ENCODE measurements at places on chromosomes 4 and X. TPM values are rescaled to one million over a fixed set of nuclear protein-coding genes. Genes with fewer than 3 reads are reported as not detected.

ENPEP gene
- total RNA-seq: not detected

CENPE gene
- 17.3 TPM for total RNA-seq

SMIM10 gene
- total RNA-seq: not detected

ASMT gene
- not detected for total RNA-seq

GRPEL1 gene
- total RNA-seq: 74.5 TPM

RASGEF1B gene
- 1.4 TPM for total RNA-seq

MTMR8 gene
- 0.46 TPM for total RNA-seq

POU4F2 gene
- total RNA-seq: not detected

SPARCL1 gene
- total RNA-seq: not detected

CFAP99 gene
- 1.3 TPM for total RNA-seq

UGT8 gene
- total RNA-seq: 1.8 TPM

FDCSP gene
- not detected for total RNA-seq

CABS1 gene
- total RNA-seq: not detected

SPANXA1 gene
- total RNA-seq: not detected

CTAG1A gene
- total RNA-seq: not detected

UGT2B10 gene
- not detected for total RNA-seq

NOP14 gene
- 30.9 TPM for total RNA-seq

NDNF gene
- total RNA-seq: not detected

DCAF12L1 gene
- not detected for total RNA-seq

LRPAP1 gene
- total RNA-seq: 148 TPM

MAGEA1 gene
- 0.07 TPM for total RNA-seq

AFP gene
- not detected for total RNA-seq

BEX5 gene
- total RNA-seq: 0.18 TPM

TRPC3 gene
- not detected for total RNA-seq

INTS6L gene
- total RNA-seq: 4.1 TPM

CFP gene
- 0.12 TPM for total RNA-seq

SRPK3 gene
- 1.5 TPM for total RNA-seq

FHIP1A gene
- 13.8 TPM for total RNA-seq

NEUROG2 gene
- not detected for total RNA-seq

SPANXC gene
- not detected for total RNA-seq

ZNF630 gene
- 2.5 TPM for total RNA-seq

FAM47A gene
- total RNA-seq: not detected

FGA gene
- total RNA-seq: not detected

ARHGAP6 gene
- total RNA-seq: 2.8 TPM
